ENCODE measurements at places on chromosomes 7 and 10. TPM values are rescaled to one million over a fixed set of nuclear protein-coding genes. Genes with fewer than 3 reads are reported as not detected.
A peak's percentile ranks its signal among the peaks of the same experiment; 100 is the strongest.

The POU6F2 gene
- total RNA-seq, result 7.2 TPM

DNA sequence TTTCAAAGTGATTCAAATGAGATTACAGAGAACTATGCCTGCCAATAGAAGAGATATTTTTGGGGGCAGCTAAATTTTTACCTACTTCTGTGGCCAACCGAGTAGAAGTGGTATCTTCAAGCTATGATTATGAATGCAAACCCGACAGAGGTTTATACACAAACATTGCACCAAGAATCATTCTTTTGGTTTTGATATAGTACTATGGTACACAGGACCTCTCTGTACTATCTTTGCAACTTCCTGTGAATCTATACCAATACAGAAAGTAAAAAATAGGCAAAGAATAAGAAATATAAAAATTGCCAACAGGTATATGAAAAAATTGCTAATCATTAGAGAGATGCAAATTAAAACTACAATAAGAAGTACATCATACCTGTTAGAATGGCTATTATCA is 103.2 kb upstream of the VIPR2 start:
- H3K27ac ChIP-seq, result no peak overlapping the region
- H3K27me3 ChIP-seq, result no peaks in the 10 kb centered on the region
- H3K4me3 ChIP-seq, result no peak overlapping the region

DNA sequence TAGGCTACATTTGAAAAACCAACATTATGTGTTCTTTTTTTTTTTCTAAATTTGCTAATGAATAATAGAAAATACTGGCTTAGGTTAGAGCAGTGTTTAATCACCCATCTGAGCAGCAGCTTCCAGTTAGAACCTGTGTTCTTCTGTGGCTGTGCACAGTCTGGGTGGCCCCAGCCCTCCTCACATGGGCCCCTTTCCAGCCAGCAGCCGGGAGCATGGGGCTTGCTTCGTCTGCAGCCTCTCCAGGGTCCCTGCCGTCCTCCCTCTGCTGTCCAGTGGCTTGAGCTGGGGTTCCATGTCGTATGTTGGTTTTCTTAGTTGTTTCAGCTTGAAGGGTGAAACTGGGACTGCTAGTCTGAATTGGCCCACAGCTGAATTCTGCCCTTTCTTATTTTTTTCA is 37.3 kb downstream of the BNIP3 start:
- no peak overlapping the region for H3K27ac ChIP-seq
- no peak for DNase-seq
- H3K27me3 ChIP-seq, result no peaks in the 10 kb centered on the region
- H3K36me3 ChIP-seq, result peaks cover 35% of the 10 kb centered on the region
- no peaks in the 10 kb centered on the region for H3K4me1 ChIP-seq
- H3K4me3 ChIP-seq, result no peak overlapping the region

DNA sequence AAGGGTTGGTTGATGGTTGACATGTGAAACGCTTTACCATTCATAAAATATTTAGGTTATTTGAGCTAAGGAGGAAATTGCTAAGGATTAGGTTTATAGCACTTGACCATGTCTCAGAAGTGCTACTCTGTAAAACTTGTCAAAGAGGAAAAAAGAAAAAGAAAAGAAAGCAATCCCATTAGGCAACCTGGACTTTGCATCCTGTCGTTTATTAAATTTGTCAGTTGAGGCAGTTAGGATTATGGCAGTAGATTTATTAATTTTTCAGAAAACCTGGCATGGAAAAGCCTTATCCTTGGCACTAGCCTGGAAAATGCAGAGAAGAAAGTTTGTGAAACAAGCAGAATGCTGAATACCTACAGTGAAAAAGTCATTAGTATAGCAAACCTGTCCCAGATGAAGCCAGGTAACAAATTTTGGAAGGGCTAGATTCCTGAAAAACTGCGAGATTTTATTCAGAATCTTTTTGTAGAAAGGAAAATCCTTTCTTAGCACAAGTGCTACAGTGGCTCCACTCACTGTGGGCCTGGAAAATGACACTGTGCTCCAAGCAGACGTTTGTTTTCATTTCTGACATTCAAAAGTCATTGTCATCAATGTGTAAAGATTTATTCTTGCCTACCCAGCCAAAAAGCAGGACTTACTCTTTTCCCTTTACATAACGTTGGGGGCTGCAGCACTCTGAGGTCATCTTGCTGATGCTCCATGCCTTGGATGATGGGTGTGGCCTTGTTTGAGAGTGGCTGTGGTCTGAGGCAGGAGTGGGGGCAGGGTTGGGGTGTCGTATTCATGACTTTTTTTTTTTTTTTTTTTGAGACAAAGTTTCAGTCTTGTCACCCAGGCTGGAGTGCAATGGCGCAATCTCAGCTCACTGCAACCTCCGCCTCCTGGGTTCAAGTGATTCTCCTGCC is 664.9 kb downstream of the SUGCT start:
- no peak overlapping the region for H3K4me3 ChIP-seq
- no peak overlapping the region for H3K27ac ChIP-seq
- peaks cover 8% of the 10 kb centered on the region for H3K4me1 ChIP-seq
- H3K36me3 ChIP-seq, result no peaks in the 10 kb centered on the region
- peak; percentile 24 for DNase-seq
- H3K27me3 ChIP-seq, result no peaks in the 10 kb centered on the region

GRCh38 chr7:37759526-37759925 is 76.0 kb downstream of the GPR141 start:
- no peak overlapping the region for H3K27ac ChIP-seq
- no peaks in the 10 kb centered on the region for H3K27me3 ChIP-seq
- no peak for DNase-seq
- no peaks in the 10 kb centered on the region for H3K4me1 ChIP-seq
- no peaks in the 10 kb centered on the region for H3K36me3 ChIP-seq
- H3K4me3 ChIP-seq, result no peak overlapping the region

The VPS37D gene
- 7.0 TPM for total RNA-seq

The PRKG1 gene
- 18.2 TPM for total RNA-seq

- H3K4me1 ChIP-seq, result no peaks in the 10 kb centered on the region
- H3K27me3 ChIP-seq, result no peaks in the 10 kb centered on the region
- H3K36me3 ChIP-seq, result no peaks in the 10 kb centered on the region
- no peak overlapping the region for H3K4me3 ChIP-seq
- no peak overlapping the region for H3K27ac ChIP-seq
- no peak for DNase-seq
Observed at GRCh38 chr7:48365010-48365409, 193.8 kb downstream of the ABCA13 start.

The DOCK4 gene
- total RNA-seq, result 33.8 TPM

The CHRM2 gene
- 0.35 TPM for total RNA-seq

DNA sequence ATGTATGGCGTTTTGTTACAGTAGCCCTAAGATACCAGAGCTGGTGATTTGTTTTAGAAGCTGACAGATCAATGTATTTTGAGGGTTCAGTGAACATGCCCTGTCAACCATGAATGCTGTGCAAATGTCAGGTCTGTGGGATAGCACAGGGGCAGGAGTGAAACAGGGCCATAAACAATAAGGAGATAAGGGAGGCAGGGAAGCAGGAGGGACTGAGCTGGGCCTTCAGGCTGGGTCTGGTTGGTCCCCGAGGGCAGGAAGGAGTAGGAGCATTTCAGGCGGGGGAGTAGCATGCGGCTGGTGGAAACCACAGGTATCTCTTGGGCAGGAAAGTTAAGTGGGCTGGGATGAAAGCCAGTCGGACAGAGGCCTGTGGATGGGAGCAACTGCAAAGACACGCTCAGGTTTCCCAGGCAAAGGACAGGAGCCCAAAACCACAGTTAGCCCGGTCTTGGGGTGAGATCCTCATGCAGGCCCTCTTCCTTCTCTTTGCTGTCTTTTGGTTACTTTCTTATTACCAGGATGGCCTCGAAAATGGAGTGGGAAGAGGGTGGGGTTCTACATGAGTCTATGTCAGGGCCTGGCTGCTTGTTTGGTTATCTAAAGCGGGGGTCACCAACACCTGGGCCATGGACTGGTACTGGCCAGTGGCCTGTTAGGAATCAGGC is 69.5 kb upstream of the SEPHS1 start:
- no peaks in the 10 kb centered on the region for H3K36me3 ChIP-seq
- no peak for DNase-seq
- H3K4me1 ChIP-seq, result no peaks in the 10 kb centered on the region
- H3K4me3 ChIP-seq, result no peak overlapping the region

The CDC14C gene
- 0.54 TPM for total RNA-seq

The CLEC5A gene
- total RNA-seq, result not detected

- no peak for DNase-seq
- H3K36me3 ChIP-seq, result no peaks in the 10 kb centered on the region
- no peak overlapping the region for H3K27ac ChIP-seq
Observed at GRCh38 chr7:112138325-112138852, 67.8 kb downstream of the DOCK4 start.

GRCh38 chr10:70348228-70348850 is 34.1 kb downstream of the LRRC20 start:
- DNase-seq, result peak; percentile 77
- H3K36me3 ChIP-seq, result no peaks in the 10 kb centered on the region
- H3K27me3 ChIP-seq, result no peaks in the 10 kb centered on the region

DNA sequence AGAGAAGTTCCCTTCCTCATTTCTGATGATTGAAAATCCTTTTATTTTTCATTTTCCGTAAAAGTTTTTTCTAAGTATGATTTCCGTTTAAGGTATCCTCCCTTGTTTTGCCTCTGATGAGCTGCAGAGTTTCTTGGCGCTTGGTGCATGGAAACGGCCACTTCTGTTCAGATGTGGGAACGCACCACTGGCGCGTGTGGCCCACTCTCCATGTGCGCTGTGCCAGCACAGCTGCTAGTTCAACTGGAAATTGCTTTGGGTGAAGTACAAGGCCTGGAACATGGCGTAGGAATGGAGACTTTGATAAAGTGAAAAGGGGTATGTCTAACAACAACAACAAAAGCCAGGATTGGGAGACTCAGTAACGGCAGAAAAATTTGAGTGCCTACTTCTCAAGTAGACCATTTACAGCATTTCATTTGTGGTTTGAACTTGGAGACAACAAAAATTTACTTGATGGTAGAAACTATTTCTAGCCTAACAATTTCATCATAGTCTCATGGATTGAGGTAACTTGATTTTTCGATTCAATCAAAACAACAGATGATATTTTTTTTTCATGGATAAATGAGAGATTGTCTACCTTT is 364.2 kb downstream of the SUGCT start:
- H3K36me3 ChIP-seq, result no peaks in the 10 kb centered on the region
- no peaks in the 10 kb centered on the region for H3K27me3 ChIP-seq
- H3K4me1 ChIP-seq, result no peaks in the 10 kb centered on the region
- DNase-seq, result no peak
- H3K27ac ChIP-seq, result no peak overlapping the region

The APBB1IP gene
- 0.14 TPM for total RNA-seq

The OGDHL gene
- total RNA-seq, result 15.5 TPM

The PKD2L1 gene
- not detected for total RNA-seq

DNA sequence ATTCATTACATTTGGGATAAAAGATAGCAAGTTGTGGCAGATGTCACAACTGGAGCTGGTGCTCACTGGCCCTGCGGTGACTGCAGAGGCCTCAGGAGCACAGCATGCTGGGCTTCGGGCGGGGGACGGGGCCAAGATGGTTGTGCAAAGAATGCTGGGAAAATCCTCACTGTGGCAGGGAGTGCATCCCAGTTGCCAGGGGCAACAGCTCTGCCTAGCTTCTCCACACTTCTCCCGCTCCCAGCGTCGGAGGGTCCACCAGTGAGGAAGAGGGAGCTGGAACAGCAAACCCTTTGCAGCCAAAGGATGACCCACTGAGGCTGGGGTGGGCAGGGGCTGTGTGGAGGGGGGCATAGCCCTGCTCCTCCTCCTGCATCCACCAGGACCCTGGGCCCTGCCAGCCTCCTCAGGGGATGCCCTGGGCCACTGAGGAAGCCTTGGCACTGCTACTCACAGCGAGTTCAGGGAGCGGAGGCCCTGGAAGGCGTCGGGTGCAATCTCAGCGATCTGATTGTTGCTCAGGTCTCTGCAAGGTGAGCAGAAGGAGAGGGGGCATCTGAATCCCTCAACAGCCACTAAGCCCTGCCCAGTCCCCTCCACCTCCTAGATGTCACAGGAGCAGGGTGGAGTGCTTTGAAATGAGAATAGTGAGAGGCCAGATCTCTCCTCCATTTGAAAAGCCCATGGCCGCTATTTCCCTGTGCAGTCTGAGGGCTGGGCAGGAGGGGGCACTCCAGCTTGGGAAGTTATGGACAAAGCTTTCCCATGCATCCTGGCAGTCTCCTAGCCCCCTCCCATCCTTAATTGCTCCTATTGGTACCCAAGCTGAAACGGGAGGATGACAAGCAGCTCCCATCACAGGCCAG is 126.5 kb downstream of the SLIT1 start:
- DNase-seq, result peak; percentile 83
- no peak overlapping the region for H3K27ac ChIP-seq
- no peaks in the 10 kb centered on the region for H3K27me3 ChIP-seq
- H3K4me1 ChIP-seq, result no peaks in the 10 kb centered on the region
- H3K36me3 ChIP-seq, result no peaks in the 10 kb centered on the region

GRCh38 chr10:28738200-28738599 is 60.9 kb downstream of the BAMBI start:
- H3K4me3 ChIP-seq, result no peak overlapping the region
- H3K27me3 ChIP-seq, result no peaks in the 10 kb centered on the region
- peak; percentile 58 for DNase-seq
- H3K4me1 ChIP-seq, result no peaks in the 10 kb centered on the region

- no peak overlapping the region for H3K4me3 ChIP-seq
- H3K27me3 ChIP-seq, result no peaks in the 10 kb centered on the region
- H3K27ac ChIP-seq, result no peak overlapping the region
- no peaks in the 10 kb centered on the region for H3K36me3 ChIP-seq
- no peaks in the 10 kb centered on the region for H3K4me1 ChIP-seq
Observed at GRCh38 chr7:126557271-126557670, 695.5 kb downstream of the GRM8 start.

DNA sequence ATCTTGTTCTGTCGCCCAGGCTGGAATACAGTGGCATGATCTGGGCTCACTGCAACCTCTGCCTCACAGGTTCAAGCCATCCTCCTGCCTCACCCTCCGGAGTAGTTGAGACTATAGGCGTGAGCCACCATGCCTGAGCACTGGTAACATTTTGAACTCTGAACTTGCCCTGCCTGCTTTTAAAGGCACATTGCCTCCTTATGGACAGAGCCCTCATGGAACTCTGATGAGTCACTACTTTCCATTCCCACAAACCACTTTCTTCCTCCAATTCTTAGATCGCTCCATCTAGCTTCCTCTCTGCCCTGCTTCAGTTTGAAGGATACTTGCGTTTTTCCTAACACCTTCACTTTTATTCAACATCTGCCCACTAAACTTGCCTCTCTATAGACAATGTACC is 38.1 kb downstream of the PRPS1L1 start:
- H3K4me1 ChIP-seq, result no peaks in the 10 kb centered on the region
- no peak overlapping the region for H3K4me3 ChIP-seq
- no peaks in the 10 kb centered on the region for H3K27me3 ChIP-seq
- H3K27ac ChIP-seq, result no peak overlapping the region

The TMEM26 gene
- 2.2 TPM for total RNA-seq

The EMX2 gene
- total RNA-seq, result not detected

- no peak overlapping the region for H3K27ac ChIP-seq
- no peaks in the 10 kb centered on the region for H3K27me3 ChIP-seq
- no peak overlapping the region for H3K4me3 ChIP-seq
- peaks cover 10% of the 10 kb centered on the region for H3K4me1 ChIP-seq
Observed at GRCh38 chr7:36945612-36946400, 221.5 kb upstream of the AOAH start.

The TCF7L2 gene
- total RNA-seq, result 32.2 TPM

The CEP55 gene
- 15.0 TPM for total RNA-seq

- H3K4me3 ChIP-seq, result no peak overlapping the region
- H3K4me1 ChIP-seq, result no peaks in the 10 kb centered on the region
- no peak overlapping the region for H3K27ac ChIP-seq
Observed at GRCh38 chr7:108662783-108663362, 93.2 kb downstream of the DNAJB9 start.
